ENCODE measurements at places on chromosomes 5 and 9.

DNA sequence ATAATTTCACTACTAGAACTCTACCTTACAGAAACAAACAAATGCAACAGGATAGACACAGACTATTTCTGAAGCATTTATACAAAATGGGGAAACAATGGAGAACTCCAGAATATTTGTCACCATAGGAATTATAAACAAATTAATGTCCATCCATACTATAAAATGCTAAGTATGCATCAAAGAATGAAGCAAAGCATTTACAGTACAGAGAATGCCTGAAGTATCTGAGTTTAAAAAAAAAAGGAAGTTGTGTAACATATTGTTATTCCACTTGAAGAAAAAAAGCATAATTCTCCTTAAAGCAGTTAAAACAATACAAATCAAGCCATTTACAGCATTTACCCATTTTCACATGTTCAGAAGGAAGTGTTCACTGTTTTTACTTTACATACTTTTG is 53.0 kb downstream of the DROSHA start:
- no peak for DNase-seq

DNA sequence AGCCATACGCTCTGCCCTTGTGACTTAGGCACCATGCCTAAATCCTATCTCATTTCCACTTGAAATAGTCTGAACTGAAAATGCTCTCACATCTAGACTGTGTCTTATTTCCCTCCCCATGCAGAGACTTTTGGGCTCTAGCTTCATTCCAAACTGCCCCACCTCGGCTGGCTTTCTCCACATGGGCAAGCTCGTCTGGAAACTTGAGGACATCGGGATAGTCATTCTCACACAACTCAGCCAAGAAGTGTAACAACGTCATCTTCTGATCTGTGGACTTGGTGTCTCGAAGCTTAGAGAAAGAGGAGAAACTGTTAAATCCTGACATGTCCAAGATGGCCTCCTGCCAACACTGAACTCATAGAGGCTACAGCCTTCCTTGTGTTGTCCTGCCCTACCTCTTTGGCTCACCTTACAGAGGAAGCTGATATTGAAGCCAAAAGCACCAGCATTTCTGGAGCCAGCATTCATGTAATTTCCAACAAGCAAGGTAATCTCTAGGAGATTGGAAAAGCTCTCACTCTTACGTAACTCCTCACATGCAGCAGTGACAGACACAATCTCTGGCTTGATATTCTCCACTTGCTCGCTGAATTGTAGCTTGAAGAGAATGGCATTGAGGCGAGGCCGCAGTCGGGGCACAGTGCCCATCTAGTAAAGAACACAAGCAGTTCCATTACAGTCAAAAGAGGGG is 39.6 kb downstream of the PCDHGC5 start:
- no peak for DNase-seq

GRCh38 chr5:31382051-31382878 is 149.6 kb downstream of the DROSHA start:
- DNase-seq: no peak

GRCh38 chr9:33011831-33012230 is 10.4 kb upstream of the APTX start:
- no peak for DNase-seq

- DNase-seq: no peak
Measured at GRCh38 chr5:67234671-67235176, 38.1 kb upstream of the CD180 start.

- DNase-seq: no peak
Measured at GRCh38 chr9:117315236-117315635, 99.6 kb downstream of the ASTN2 start.

- no peak for DNase-seq
Measured at GRCh38 chr9:16499892-16500291, 370.6 kb downstream of the BNC2 start.

DNA sequence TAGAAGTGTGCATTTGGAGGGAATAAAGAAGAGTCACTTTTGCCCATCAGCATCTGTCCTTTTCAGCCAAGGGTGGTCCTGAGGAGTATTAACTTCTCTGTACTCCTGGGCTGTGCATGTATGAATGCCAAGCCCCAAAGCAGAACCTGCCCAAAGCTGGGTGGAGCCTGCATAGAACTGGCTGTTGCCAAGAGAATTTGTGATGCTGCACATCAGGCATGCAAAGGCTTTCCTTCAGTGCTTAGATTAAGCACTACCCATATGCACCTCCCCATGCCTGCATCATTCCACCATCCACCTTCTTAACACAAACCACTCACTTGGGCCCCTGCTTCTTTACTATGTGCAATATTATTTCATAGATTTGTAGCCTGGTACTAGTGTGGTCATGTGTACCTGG is 493.8 kb downstream of the KIF4B start:
- DNase-seq: no peak

- DNase-seq: no peak
Measured at GRCh38 chr5:94702729-94703128, 84.3 kb downstream of the SLF1 start.

GRCh38 chr9:85262333-85262732 is 479.4 kb downstream of the AGTPBP1 start:
- no peak for DNase-seq

GRCh38 chr9:97059626-97060025 is 20.7 kb upstream of the CTSV start:
- no peak for DNase-seq

GRCh38 chr5:16866795-16867576 is 69.1 kb downstream of the MYO10 start:
- no peak for DNase-seq

DNA sequence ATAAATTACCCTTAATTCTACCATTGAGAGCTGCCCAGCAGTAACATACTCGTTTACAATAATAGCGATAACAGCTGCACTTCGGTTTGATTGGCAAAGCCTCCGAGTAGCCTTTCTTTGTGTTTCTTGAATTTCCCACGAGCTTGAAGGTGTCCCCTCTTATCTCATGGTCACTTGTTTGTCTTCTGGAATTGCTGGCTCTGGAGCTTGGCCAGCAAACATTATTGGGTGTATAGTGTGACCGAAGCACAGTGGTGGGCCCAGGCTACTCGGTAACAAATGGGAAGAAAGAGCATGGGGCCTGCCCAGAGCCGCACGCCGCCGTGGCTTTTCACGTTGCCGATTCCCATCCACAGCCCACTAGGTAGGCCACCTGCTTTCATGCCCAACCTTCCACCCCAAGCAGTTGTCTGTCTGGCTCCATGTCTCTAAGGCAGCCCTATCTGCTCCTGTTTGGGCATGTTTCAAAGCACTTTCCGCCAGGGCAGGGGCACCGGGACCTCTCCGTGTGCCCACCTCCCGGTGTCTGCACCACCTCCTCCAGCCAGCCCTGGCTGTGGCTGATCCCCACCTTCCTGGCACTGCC is 8.7 kb downstream of the STKLD1 start:
- DNase-seq: no peak

- DNase-seq: no peak
Measured at GRCh38 chr9:135308821-135309762, 170.5 kb upstream of the PPP1R26 start.

GRCh38 chr9:31136524-31136923 is 1247.9 kb upstream of the ACO1 start:
- no peak for DNase-seq

DNA sequence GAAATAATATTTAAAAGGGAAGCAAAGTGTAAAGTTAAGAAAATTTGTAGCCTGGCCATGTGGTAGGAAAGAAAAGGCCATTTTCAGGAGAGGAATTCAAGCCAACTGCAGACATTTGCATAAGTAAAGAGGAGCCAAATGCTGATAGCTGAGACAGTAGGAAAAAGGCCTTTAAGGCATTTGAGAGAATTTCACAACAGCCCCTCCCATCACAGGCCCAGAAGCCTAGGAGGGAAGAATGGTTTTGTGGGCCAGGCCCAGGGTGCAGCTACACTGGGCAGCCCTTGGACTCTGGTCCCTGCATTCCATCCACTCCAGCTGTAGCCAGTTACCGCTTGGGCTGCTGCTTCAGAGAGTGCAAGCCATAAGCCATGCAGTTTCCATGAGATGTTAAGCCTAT is 1556.8 kb downstream of the EFNA5 start:
- no peak for DNase-seq

DNA sequence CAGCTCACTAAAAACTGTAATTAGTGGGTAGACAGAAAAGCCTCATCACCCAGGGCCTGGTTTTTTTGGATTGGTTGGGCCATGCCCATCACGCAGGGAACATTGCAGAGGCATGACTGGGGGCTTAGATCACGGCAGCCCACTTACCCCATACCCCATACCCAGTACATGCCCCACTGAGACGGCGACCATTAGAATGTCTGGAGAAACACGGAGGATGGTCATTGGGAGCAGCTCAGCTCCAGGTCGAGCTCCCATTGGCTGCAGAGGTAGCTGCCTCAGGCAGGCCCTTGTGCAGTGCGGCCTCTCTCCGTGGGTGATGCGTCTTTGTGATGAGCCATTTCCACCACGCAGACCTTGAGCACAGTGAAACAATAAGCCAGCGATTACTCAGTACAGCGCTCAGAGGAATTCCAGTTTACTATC is 204.0 kb downstream of the GADD45G start:
- DNase-seq: no peak

DNA sequence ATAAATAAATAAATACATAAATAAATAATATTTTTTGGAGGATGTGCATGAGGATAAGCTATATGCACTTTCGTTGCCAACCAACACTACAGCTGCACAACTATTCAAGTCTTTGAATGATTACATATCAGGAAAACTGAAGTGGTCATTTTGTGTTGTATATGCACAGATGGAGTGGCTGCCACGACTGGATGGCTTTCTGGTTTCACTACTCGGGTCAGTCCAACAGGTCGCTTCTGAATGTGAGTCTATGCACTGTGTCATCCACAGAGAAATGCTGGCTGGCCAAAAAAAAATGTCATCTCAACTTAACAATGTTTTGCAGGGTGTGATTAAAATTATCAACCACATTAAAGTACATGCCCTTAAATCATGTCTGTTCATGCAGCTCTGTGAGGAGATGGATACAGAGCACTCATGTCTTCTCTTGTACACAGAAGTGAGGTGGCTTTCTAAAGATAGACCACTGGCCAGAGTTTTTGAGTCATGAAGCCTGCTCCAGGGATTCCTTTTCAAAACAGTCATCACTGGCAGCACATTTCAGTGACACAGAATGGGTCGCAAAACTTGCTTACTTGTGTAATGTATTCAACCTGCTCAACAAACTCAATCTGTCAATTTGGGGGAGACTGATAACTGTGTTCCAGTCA is 589.8 kb upstream of the CYLC2 start:
- no peak for DNase-seq

- no peak for DNase-seq
Measured at GRCh38 chr5:172796306-172796705, 25.3 kb upstream of the DUSP1 start.

- DNase-seq: no peak
Measured at GRCh38 chr9:69174616-69175463, 763 bp downstream of the TJP2 start.

DNA sequence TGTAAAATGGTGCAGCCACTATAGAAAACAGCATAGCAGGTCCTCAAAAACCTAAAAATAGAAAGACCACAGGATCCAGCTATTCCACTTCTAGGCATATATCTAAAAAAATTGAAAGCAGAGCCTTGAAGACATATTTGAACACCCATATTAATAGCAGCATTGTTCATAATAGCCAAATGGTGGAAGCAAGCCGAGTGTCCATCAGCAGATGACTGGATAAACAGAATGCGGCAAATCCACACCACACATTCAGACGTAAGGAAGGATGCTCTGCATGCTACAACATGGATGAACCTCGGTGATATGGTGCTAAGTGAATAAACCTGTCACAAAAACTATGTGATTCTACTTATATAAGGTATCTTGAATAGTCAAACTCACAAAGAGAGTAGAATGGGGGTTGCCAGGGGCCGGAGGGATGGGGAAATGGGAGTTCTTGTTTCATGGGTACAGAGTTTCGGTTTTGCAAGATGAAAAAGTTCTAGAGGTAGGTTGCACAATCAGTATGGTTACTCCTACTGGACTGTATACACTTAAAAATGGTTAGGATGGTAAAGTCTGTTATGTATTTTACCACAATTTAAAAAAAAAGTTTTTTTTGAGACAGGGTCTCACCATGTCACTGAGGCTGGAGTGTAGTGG is 17.1 kb upstream of the HSD17B3 start:
- no peak for DNase-seq

GRCh38 chr5:14199902-14200301 is 56.8 kb downstream of the TRIO start:
- no peak for DNase-seq

- DNase-seq: no peak
Measured at GRCh38 chr5:44835693-44836092, 26.9 kb downstream of the MRPS30 start.

- DNase-seq: no peak
Measured at GRCh38 chr5:61202213-61202612, 39.9 kb upstream of the SMIM15 start.

DNA sequence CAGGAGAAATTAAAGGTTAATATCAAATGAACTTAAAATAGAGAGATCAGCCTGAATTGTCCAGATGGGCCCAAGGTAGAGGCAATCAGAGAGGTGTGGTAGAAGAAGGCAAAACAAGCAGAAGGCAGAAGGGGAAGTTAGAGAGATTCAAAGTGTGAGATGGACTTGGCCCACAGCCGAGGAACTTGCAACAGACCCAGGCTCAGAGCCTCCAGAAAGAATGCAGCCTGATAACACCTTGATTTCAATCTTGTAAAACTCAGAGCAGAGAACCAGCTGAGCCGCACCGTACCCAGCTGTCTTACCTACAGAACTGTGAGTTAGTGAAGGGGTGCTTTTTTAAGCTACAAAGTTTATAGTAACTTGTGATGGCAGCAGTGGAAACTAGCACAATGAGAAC is 190.9 kb downstream of the RFK start:
- DNase-seq: no peak

- DNase-seq: no peak
Measured at GRCh38 chr9:127201071-127201541, 63.5 kb upstream of the GARNL3 start.

GRCh38 chr9:81686614-81687520 is 2.5 kb downstream of the TLE1 start:
- peak; percentile 13 for DNase-seq

DNA sequence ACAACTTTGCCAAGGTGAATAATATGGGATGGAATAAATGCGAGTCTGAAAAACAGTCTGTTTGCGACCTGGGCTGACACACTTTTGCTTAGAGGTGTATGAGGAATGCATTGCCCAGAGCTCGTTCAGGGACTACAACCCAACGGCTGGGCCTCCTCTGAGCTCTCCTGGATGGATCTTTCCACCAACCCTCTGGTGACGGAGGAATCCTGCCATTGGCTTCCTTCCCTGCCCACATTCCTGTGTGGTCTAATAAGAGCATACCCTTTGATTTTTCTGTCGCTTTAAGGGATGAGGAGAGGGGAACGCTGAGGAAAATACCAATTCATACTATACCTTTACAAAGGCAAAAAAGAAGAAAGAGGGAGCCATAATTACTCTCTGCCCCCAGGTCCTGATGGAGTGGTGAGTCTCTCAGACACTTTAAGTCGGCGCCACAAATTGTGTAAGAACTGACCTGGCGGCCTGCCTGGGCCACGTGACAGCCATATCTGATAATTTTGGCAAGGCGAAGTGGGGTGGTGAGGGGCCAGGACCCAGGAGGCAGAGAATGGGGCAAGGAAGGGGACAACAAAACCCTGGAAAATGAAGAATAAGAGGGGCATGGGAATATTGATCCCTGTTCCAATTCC is 265.2 kb upstream of the MSX2 start:
- no peak for DNase-seq

- DNase-seq: no peak
Measured at GRCh38 chr9:78468231-78468630, 171.3 kb downstream of the PSAT1 start.
